AG04449 (cell line): ENCODE measurements at places on chromosomes 1 and 21.

DNA sequence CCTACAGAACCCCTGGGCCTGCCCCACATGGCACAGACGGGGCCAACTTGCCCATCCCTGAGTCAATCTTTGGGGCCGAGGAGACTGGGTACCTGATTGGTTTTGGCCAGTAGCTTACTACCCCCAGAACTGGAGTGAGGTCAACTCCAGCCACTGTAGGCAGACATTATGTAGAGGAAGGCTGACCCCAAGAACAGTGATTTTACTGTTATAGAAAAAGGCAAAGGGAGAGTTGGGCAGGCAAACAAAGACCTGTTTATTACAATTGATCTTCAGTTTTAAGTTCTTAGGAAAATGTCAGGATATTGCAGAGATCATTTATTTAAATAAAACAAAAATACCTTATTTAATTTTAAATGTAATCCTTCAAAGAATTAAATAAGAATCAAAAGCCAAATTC lies 653.8 kb downstream of the NPHP4 start:
- DNase-seq = no peak

DNA sequence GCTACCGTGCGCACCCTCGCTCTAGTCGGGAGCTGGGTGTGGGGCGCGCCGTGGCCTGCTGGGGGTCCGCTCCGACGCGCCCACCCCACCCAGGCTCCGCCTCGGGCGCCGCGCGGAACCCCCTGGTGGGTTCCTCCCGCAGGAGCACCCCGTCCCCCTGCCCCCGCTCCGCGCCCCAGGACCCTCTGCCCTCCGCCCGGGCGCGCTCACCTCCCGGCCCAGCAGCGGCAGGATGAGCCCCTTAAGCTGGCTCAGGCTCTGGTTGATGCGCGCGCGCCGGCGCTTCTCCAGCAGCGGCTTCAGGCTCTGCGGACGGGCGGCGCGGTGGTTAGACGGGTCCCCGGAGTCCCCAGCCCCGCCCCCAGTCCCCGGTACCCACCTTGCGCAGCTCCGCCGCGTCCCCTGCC lies 319 bp downstream of the HES2 start:
- no peak for DNase-seq

GRCh38 chr1:10796029-10796944 lies at the start of gene CASZ1:
CASZ1 (minus strand) TSS chr1:10796646; CDS start chr1:10693889, 102,757 bp downstream.
- peak; percentile 29 for DNase-seq

- no peak for DNase-seq
These were observed 58.9 kb downstream of the SWT1 start for GRCh38 chr1:185215911-185216310.

GRCh38 chr1:116012716-116013115 lies 36.4 kb downstream of the SLC22A15 start:
- DNase-seq = no peak

DNA sequence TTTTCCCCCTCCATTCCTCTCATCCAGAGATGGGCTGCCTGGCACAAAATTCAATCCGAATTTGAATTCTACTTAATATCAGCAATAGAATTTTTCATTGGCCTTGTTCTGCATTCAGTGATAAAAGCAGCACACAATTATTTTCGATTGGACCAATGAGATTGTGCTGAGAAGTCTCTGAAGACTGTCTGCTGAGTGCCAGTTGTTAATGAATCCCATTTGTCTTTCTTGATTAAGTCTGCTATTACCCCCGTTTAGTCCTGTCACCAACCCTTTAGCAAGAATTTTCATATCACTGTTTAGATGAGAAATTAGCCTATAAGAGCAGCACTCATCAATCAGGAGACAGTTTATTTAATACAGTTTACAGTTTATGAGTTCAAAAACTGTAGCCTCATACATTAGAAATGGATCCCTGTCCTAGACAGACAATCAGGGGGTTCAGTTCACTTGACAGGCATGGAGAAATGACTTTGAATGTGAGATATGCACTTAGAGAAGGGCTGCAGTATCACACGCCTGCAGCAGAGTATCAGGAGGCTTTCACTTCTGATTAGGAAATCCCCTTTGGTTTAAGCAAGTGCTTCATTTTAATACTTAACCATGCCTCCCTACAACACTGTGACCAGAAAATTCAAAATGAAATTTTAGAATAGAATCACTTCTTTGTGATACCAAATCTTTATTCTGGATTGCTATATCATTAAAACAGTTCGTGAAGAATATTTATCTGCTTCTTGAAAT lies 304.7 kb upstream of the PTBP2 start:
- no peak for DNase-seq

DNA sequence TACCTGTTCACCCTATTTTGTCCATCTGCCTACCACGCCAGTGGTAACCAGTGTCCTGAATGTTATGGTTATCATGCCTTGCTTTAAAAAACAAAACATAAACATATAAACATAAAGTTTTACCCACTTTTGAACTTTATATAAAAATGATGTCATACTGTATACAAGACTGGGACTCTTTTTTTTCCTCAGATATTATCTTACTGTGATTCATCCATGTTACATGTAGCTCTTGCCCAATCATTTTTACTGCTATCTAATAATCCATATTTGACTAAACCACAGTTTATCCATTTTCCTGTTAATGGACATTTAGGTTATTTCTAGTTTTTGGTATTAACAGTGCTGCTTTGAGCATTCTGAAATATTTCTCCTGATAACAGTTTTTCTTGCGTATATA lies 78.8 kb downstream of the GPR161 start:
- DNase-seq = no peak

GRCh38 chr1:47875831-47876586 lies 121.2 kb downstream of the TRABD2B start:
- DNase-seq = no peak

- DNase-seq = no peak
These were observed 25.6 kb upstream of the ZNF436 start for GRCh38 chr1:23395154-23395724.

- DNase-seq = no peak
These were observed 25.0 kb downstream of the KRTAP24-1 start for GRCh38 chr21:30257773-30258172.

- DNase-seq = no peak
These were observed 594 bp downstream of the LUZP1 start for GRCh38 chr1:23168079-23168444.

- DNase-seq = no peak
These were observed 133.9 kb upstream of the SGIP1 start for GRCh38 chr1:66399888-66400529.

DNA sequence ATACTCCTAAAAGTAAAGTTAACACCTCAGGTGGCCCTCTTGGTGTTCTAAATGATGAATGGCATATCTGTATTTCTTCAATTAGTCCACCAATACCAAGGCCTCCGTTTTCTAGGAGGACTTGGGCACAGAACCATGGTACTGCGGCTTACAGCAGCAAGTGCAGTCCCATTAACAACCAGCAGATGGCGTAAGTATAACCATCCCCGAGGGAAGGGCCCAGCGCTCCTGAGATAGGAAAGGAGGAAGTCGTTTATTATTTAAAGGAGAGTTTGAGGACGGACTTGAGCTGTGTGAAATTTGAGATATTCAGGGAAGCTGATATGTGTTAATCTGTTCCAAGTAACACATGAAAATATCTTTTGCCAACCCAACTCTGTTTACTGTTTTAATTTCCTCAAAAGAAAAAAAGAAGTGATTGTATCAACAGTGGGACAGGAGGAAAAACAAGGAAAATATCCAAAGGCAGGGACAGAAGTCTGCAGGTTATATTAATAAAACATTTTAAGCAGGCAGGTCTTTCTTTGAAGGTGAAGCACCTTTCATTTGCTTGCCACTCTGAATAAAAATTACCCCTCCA lies 37.7 kb upstream of the KCNJ15 start:
- DNase-seq = peak; percentile 5

- no peak for DNase-seq
These were observed 3.0 kb upstream of the XKR8 start for GRCh38 chr1:27956761-27957160.

DNA sequence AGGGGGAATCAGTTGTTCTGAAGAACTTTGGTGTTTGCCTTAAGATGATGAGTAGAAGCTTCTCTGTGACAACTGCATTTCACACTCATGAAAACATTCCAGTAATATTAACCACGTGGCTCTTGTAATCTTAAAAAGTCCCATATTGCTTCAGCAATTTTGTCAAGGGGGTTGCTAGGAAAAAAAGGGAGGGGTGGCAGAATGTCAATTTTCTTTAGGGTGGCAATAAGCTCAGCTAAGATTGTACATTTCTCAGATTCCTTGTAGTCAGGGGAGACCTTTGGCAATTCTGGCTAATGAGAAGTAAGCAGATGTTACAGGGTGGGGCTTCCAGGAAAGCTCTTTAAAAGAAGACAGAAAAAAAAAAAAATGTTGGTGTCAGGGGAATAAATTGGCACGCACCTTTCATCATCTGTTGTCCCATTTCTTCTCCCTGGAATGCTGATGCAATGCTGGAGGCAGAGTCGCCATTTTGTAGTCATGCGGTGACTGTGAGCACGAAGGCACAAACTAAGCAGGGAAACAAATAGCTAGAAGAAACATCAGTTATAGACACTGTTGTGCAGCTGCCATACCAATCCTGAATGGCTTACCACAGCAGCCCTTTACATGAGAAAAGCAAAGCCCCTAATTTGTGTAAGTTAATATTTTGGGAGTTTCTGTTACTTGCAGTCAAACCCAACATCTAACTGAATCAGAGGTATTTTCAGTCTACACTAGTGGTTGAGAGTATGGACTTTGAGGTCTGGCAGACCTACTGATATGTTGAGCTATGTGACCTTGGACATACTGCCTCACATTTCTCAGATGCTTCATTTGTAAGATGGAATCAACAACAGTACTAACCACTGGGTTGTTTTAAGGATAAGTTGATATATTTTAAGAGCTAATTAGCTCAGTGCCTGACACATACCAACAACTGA lies 56.1 kb upstream of the MRPS6 start:
- DNase-seq = peak; percentile 71

DNA sequence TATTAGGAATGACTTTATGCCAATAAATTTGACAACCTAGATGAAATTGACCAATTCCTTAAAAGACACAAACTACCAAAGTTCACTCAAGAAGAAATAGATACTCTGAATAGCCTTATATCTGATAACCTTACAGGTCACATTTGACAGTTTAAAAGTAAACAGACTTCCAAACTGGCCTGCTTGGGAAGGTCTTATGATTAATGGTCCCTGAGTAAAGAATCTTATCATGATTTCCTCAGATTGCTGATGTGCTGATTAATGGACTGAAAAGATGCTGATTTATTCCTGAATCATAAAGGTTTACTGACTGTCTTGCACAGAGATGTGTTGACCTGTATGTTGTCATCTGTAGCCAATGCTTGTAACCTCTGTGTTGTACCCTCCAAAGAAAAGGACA lies 9.7 kb upstream of the FTCD start:
- no peak for DNase-seq

DNA sequence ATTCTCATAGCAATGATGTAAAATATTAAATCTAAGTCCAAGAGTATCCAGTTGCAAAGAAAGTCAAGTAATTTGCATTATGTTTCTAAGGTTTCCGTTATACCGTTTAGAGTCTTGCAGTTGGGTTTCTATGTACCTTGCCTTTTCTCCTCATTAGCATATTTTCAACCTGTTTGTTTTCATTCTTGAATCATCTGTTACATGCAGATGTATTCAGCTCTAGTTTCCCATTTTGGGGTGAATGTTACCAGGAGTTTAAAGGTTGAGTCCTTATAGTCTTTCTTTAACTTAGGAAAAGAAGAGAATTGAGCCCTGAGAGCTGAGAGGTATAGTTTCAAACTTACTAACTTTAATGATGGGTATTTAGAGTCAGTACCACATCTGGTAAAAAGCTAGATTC lies 139.9 kb downstream of the NFIA start:
- no peak for DNase-seq

DNA sequence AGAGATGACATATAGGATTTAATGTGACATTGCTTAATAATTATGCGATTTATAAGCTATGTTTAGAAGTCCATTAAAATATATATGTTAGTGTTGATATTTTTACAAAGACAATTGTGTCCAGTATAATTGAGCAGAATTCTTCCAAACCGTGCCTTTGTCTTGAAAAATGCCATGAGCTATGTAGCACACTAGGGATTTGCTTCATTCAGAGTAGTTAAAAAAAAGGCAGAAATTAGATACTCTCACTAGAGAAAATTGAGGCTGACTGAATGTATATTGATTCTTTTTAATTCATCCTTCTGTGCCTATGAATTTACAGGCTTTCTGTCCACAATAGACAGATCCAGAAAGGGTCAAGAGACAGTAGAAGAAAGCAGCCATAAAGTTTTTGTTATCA lies 429.0 kb downstream of the NEGR1 start:
- DNase-seq = no peak

DNA sequence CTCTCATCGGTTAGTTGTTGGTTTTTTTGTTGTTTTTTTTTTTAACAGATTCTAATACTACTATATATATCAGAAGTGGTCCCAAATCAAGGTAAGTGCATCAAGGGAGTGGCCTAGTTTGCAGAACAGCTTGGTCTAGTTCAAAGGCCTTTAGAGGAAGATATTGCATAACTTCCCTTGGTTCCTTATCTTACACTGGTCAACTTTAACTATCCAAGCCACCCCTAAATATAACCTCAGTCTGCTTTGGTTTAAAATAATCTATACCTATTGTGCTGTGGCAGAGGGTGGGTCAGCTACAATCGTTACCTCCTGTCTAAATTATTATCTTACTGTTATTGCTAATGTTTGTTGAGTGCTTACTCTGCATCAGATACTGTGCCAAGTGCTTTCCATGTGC lies 6.9 kb downstream of the S100A12 start:
- no peak for DNase-seq

DNA sequence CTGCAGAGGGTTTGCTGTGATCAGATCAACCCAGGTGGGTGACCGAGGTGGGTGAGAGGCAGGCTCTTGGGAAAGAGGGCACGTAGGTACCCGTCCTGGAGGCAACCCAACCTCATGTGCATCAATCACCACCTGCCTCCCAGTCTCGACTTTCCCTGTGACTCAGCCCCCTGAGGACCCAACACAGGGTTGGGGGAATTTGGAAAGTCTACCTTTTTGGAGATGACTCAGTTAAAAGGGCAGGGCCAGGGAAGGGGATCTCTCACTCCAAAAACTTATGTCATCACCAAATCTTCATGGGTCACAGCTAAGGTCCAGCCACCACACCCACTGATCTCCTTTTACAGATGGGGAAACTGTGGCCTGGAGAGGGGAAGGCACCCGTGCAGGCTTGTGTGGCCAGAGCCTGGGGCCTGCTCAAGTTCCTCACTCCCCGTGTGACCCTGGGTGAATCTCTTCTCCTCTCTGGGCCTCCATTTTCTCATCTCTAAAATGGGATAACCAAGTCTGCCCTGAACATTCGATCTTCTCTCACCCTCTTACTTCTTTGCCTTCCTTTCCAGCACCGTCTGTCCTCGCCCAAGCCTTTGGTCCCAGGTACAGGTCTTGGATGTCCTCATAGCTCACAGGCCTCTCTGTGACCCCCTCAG lies 34.6 kb upstream of the WNT4 start:
- DNase-seq = no peak

- DNase-seq = no peak
These were observed 125.6 kb downstream of the KCNN3 start for GRCh38 chr1:154744352-154745035.

- DNase-seq = no peak
These were observed 74.3 kb upstream of the EDN2 start for GRCh38 chr1:41558761-41559171.

GRCh38 chr1:164610538-164611222 lies 51.7 kb downstream of the PBX1 start:
- DNase-seq = no peak

GRCh38 chr1:151401125-151401788 lies 1.9 kb downstream of the PSMB4 start:
- DNase-seq = no peak

GRCh38 chr1:223332997-223333396 lies 31.0 kb downstream of the SUSD4 start:
- DNase-seq = no peak

GRCh38 chr1:93692983-93693591 lies 11.4 kb upstream of the BCAR3 start:
- DNase-seq = no peak
